BJ (cell line): ENCODE measurements at places on chromosomes 16 and 17. TPM values are rescaled to one million over a fixed set of nuclear protein-coding genes. Genes with fewer than 3 reads are reported as not detected.

- no peak for DNase-seq
Measured at GRCh38 chr17:32191306-32191705, 49.0 kb downstream of the RHOT1 start.

GRCh38 chr16:57151369-57151768, 34.5 kb downstream of the PSME3IP1 start:
- DNase-seq, result no peak

DNA sequence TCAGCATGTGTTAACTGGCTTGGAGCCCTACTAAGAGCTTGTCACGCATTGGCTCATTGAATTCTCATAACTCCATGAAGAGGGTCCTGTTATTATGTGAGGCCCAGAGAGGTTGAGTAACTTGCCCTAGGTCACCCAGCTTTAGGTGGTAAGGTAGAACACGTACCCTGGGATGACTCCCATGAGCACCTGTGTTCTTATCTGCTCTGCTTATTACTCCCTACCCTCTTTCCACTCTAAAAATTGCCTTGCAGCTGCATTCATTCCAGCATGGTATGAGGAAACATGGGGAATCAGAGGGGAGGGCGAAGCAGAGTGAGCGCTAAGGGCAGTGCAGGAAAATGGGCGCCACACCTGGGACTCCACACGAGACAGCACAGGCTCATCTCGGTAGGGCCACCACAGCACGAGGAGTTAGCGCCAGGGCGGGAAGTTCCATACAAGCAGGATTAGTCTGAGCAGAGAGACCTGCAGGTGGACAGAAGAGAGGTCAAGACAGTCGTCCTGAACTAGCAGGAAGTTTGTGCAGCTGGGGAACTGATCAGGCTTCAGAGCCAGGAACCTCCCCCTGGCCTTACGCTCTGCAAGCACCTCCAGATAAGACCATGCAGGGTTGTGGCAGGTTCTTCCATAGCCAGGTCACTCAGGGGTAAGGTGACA, 10.1 kb downstream of the COPZ2 start:
- no peak for DNase-seq

GRCh38 chr16:51306886-51307595, 156.0 kb upstream of the SALL1 start:
- no peak for DNase-seq

DNA sequence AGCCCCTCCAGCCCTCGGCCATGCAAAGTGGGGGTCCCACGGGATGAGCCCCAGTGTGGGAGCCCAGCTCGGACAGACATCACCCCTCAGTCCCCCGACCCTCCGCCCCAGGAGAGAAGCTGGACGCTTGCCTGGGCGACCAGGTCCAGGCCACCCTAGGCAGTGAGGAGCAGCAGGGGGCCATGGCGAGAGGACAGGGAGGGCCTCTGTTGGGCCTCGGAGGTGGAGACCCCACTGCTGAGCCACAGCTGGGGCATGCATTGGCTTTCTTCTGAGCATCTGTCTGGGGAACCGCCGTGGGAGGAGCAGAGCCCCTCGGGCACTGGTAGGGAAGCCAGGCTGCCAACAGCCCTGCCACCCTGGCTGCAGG, 13.0 kb downstream of the ACTG1 start:
- DNase-seq, result no peak

GRCh38 chr17:9185142-9185541, 163.8 kb downstream of the NTN1 start:
- no peak for DNase-seq

GRCh38 chr17:76270127-76270592, 5.0 kb downstream of the UBALD2 start:
- no peak for DNase-seq

- no peak for DNase-seq
Measured at GRCh38 chr17:39809221-39809620, 54.9 kb downstream of the IKZF3 start.

GRCh38 chr17:31089471-31089870, 5.3 kb upstream of the NF1 start:
- DNase-seq, result no peak

- no peak for DNase-seq
Measured at GRCh38 chr17:73309727-73310596, 1.8 kb downstream of the CDC42EP4 start.

DNA sequence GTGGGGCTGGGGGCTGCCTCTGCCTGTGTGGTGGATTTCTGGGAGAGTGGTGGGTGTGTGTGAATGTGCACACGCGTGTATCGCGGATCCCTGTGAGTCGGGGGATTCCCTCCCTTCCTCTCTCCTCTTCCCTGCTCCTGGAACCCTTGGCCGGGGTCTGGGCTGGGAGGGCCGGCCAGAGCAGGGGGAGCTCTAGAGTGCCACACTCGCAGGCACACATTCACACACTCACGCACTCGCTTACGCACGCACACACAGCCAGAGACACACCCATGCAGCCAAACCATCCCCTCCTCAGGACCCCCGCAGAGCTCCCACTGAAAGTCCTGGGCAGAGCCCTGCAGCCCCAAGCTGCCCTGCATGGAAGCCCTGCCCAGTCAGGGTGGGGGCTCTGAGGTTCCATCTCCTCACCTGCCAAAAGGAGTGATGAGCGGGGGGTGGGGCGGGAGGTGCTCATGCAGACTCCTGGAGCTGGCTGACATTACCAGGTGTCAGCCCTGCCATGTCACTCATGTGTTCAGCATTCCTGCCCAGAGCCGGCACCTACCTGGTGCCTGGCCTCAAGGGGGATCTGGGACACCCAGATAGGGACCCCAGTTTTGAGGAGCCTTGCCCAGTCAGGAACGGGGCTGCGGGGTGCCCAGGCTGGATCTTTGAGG, 1.9 kb downstream of the NECAB2 start:
- no peak for DNase-seq

DNA sequence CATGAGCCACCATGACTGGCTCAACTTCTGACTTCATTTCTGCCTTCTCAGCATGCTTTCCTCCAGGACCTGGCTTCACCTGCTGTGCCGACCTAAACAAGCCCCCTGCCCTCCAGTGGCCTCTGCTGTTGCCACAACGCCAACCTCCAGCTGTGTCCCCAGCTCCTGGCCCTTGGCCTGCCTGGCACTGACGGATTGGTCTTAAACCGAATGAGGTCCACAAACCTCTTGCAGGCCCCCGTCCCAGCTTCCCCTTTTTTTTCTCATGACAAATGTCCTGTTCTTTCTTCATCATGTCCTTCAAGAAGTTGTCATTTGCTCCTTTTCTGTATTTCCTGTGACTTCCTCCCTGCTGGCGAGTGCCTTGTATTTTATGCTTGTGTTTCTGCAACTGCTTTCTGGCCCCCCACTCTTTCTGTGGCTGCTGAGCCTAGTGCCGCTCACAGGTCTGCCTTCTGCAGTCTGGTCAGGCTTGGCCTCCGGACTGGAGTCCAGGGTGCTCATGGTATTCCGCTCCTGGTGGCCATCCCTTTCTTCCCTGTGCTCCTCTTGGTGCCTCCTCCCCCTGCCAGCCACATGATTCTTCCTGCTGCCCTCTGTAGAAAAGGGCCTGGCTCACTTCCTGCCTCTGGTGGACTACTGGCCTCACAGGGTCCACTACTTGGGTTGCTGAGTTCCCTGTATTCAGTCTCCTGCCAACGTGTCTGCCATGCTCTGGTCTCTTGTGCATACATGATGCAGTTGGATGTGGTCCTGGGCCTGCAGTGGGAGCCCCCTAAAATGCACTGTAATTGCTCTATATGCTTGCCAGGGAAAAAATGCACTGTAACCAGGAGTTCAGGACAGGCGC, 2.9 kb downstream of the ATP6V0C start:
- DNase-seq, result no peak

DNA sequence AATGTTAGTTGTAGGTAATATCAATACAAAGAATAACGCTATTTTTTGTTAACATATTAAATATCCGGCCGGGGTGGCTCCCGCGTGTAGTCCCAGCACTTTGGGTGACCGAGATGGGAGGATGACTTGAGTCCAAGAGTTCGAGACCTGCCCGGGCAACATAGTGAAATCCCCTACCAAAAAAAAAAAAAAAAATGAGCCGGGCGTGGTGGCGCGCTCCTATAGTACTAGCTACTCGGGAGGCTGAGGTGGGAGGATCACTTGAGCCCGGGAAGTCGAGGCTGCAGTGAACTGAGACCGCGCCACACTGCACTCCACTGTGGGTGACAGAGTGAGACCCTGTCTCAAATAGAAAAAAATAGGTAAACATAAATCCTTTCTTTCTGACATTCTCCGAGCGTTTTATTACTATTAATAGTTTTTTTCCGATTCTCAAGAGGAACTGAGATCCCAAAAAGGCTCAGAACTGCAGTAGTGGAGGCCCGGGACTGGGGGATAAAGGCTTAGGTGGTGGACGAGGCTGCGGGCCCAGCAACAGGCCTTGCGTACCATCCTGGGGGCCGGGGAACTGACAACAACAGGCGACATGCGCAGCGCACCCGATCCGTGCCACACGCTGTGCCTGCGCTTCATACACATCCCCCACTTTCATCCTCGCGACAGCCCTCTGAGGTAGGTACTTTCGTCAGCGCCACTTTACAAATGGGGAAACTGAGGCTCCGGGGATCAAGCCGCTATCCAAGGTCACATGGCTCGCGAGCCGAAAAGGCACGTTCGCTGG, 919 bp downstream of the N4BP1 start:
- DNase-seq, result no peak

DNA sequence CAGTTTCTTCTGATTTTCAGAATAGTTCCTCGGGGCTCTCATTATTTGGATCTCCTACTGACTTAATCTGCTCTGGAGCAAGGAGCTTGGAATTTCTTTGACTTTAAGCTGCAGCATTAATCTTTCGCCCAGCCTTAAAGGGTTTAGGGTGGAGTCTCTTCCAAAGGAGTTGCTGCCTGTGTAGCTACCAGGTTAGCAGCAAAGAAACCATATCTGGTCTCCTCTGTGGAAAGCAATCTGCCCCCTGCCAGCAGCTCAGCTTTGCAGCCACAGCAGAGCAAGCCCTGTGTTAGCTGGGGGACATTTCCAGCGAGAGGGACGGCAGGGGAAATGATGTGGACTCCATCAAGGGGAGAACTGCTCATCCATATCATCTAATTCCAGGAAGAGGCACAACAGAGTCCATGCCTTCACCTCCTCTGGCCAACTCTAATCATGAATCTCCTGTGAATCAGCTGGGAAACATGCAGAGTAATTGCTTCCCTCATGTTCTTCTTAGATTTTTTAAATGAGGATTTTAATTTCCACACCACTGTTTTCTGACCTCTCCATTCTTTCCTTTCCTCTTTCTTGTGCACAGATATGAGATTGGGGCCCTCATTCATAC, 827.6 kb upstream of the CA10 start:
- no peak for DNase-seq

DNA sequence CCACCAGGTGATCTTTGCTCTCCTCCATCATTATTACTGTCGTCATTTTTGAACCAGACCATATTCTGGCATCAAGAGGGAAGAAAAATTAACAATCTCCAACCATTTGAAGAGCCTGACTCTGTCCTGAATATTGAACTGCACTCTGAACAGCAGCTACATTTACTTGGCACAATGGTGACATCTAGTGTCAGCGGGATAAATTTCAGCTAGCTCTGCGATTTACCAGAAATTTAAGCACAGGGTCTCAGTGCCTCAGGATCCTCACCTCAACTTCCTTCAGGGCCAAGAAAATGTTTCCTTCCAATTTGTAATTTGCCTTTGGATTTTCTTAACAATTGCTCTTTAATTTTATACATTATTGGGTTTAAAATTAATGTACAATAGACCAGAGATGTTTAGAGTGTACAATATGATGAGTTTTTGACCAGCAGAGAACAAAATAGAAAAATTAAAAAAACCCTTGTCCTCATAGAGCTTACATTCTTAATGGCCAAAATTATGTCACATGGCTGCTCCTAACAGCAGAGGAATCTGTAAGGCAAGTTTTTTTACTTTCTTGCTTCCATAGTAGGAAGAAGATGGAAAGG, 10.7 kb upstream of the ZNF19 start:
- DNase-seq, result no peak

DNA sequence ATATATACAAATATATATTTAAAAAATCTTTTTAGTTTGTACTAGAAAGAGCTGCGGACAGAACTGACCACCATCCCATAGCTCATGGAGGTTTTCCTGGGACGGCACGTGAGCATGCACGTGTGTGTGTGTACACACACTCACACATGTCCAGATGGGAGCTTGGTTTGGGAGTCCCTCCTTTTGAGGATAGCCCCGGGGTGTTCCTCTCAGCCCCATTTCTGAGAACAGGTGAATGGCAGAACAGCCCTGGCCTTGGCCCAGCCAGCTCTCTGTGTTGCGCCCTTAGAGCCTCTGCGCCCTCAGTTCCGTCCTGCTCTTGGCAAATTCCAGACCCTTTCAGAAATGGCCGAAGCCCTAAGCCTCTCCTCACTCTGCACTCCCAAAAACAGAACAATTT, 70.1 kb downstream of the AMFR start:
- no peak for DNase-seq

DNA sequence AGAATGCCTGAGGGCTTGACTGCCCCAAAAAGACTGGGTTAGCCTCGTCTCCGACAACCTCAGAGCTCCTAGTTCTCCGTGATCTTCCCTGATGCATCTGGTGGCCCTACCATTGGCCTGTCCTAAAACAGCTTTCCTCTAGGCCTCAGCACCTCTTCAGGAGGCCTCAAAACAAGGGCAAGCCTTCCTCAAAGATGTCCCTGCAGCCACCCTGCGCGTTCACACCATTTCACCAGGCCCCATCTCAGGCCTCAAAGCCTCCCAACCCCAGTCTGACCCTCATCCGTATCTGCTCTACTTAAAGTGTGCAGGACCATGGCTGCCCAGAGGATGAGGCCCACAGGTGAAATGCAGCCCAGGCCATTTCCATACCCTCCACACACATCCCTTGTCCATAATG, 7.4 kb downstream of the ALOXE3 start:
- no peak for DNase-seq

GRCh38 chr17:36736201-36737156, 135.1 kb downstream of the MRM1 start:
- no peak for DNase-seq

GRCh38 chr16:10629592-10629963, 49.2 kb upstream of the EMP2 start:
- DNase-seq, result no peak

DNA sequence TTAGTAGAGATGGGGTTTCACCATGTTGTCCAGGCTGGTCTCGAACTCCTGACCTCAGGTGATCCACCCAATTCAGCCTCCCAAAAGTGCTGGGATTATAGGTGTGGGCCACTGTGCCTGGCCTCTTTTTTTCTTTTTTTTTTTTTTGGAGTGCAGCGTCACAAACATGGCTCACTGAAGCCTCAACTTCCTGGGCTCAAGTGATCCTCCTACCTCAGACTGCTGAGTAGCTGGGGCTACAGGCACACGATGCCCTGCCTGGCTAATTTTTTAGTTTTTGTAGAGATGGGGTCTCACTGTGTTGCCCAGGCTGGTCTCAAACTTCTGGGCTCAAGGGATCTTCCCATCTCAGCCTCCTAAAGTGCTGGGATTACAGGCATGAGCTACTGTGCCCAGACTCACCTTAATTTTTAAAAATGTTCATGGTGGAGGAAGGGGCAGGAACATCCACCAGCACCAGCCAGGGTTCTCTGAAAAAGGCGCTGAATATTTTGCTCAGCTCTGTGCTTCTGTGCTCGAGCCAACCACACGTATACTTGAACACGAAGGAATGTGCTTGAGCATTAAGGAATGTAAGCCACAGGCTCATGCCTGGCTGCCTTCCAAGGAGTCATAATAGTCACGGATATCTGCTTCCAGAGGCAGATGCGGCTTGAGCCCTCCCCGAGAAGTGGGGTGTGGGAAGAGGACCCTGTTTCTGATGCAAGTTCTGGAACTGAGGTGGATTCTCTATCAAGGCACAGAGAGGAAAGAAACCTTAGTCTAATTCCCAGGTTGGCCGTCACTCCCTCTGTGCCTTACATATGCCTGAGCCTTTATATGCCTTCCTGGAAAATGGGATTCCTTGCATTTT, 65.5 kb upstream of the CREBBP start:
- peak; percentile 94 for DNase-seq

Gene PERCC1
- polyA plus RNA-seq, result not detected in 2 replicates

Gene PLD2
- 24.0 and 34.1 TPM in 2 replicates for polyA plus RNA-seq

Gene MYH11
- 0.11 and 0.27 TPM in 2 replicates for polyA plus RNA-seq

Gene CCL8
- 0.10 and 0.11 TPM in 2 replicates for polyA plus RNA-seq

Gene ARHGAP44
- polyA plus RNA-seq, result 0.40 and 0.43 TPM in 2 replicates

Gene TSPOAP1
- polyA plus RNA-seq, result 3.9 and 5.6 TPM in 2 replicates
